Bronchial epithelial cell (primary cell): ENCODE measurements at places on chromosomes 4 and X.

- no peak for DNase-seq
Measured at GRCh38 chrX:81336455-81337152, 134.7 kb downstream of the SH3BGRL start.

DNA sequence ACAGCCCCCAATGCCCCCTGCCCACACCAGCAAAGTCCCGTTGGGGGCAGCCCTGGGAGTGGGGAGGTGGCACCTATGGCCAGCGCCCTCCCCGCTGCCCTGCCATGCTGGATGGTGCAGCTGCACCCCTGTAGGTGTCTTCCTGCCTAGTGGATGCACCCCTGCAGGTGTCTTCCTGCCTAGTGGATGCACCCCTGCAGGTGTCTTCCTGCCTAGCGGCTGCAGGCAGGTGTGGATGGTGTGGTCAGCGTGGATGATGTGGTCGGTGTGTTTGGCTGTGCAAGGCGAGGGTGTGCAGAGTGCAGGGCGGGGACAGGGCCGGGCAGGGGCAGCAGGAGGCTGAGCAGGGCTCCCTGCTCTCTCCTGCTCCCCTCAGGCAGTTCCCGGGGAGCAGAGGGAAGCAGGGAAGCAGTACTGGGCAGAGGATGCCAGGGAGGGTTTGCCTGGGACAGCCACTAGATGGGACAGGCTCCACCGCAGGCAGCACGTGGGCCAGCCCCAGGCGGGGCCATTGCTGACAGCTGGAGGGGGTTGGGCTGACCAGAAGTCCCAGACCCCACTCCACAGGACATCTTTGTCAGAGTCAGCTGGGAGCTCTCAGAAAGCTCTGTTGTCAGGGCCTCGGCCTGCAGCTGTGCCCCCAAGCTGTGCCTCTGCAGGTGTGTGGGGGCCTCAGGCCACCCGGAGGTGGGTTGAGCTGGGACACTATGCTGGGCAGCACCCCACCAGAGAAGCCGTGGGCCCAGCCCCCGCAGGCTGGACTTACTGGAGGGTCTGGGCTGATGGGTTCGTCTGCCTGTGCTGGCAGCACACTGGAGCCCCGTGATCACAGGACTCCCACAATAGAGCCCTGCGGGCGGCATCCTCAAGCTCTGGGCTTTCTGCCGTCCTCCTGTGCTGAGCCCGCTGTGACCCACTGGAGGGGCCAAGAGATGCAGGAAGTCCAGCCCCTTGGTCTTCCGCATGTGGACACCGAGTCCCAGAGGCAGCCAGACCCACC is 23.7 kb downstream of the DOK7 start:
- DNase-seq: no peak

DNA sequence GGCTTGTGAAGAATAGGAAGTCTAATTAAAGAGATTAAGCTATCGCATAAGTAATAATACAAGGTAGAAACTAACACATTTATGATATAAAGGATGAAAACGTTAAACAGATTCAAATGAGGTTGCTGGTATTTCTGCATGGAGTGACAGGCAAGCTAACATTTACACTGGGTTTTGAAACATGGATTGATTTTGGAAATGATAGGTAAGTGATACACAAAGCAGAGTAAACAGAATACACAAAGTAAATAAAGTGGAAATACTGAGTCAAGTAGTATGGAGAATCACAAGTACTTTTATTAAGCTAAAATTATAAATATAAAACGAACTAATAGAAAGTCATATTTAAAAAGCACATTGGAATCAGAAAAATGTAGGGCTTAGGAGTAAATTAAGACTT is 665.3 kb downstream of the STPG2 start:
- DNase-seq: no peak

DNA sequence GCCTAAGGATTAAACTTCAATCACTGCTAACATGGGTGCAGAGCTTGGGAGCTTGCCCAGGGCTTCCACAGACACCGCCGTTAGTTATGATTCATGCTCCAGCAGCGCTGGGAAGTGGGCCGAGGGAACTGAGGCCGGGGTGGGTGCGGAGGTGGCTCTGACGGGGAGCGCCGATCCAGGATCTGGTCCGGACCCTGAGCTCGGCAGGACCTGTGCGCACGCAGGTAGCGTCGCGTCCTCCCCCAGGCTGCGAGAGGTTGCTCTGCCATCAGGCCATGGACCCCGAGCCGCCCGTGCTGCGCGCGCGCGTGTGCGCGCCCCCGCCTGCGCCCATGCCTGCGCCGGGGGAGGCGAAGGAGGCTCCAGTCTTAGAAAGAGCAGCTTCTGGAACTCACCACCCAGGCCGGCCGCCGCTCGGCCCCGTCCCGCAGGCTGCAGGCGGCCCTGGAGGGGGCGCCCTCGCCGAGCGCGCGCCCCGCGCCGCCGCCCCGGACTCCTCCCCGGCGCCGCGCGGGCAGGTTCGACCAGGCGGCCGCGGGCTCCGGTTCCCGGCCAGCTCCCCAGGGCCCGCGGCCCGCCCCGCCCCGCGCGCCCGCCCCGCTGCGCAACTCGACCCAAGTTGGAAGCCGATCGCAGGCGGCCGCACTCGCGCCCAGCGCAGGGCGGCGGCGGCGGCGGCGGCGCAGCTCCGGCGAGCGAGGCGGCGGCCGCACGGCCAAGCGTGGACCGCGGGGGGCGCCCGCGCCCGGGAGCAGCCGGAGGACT is 732 bp upstream of the ADRA2C start:
- peak; percentile 14 for DNase-seq
